ENCODE measurements at places on chromosomes 4 and X. TPM values are rescaled to one million over a fixed set of nuclear protein-coding genes. Genes with fewer than 3 reads are reported as not detected.

GRCh38 chr4:75673027-75673958 is at the start of gene G3BP2:
TSS of gene G3BP2 (minus strand) at chr4:75673411. CDS start at chr4:75662025, 11,386 bp downstream.
- DNase-seq, result peak; percentile 98

Gene S100G
- 1.6 TPM for total RNA-seq

- DNase-seq, result no peak
Observed at GRCh38 chr4:113776016-113776415, 14.5 kb upstream of the CAMK2D start.

Gene CDX4
- total RNA-seq, result not detected

GRCh38 chrX:34810364-34810763 is 132.2 kb upstream of the FAM47B start:
- no peak for DNase-seq

- no peak for DNase-seq
Observed at GRCh38 chr4:35526456-35526855, 717.9 kb downstream of the ARAP2 start.

Gene MAB21L2
- total RNA-seq, result not detected

DNA sequence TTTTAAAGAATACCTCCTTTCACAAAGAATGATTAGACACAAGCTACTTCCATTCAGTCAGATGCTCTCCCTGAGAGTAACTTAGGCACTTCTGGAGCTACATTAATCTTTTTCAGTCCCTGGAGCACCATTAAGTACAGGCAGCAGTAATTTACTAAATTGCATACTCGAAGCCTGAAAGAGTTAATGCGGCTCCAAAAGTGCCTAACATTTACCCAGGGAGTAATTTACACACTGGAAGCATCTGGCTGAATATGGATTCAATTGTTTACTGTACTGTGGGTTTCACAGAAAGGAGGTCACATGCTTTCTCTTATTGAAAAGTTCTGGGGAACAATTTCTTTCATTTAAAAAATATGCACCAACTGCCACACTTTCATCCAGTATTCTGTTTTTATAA is 260.8 kb upstream of the TENM3 start:
- DNase-seq, result no peak

- no peak for DNase-seq
Observed at GRCh38 chrX:806586-806985, 176.0 kb downstream of the SHOX start.

GRCh38 chr4:185464183-185464582 is 7.3 kb downstream of the CCDC110 start:
- DNase-seq, result no peak

DNA sequence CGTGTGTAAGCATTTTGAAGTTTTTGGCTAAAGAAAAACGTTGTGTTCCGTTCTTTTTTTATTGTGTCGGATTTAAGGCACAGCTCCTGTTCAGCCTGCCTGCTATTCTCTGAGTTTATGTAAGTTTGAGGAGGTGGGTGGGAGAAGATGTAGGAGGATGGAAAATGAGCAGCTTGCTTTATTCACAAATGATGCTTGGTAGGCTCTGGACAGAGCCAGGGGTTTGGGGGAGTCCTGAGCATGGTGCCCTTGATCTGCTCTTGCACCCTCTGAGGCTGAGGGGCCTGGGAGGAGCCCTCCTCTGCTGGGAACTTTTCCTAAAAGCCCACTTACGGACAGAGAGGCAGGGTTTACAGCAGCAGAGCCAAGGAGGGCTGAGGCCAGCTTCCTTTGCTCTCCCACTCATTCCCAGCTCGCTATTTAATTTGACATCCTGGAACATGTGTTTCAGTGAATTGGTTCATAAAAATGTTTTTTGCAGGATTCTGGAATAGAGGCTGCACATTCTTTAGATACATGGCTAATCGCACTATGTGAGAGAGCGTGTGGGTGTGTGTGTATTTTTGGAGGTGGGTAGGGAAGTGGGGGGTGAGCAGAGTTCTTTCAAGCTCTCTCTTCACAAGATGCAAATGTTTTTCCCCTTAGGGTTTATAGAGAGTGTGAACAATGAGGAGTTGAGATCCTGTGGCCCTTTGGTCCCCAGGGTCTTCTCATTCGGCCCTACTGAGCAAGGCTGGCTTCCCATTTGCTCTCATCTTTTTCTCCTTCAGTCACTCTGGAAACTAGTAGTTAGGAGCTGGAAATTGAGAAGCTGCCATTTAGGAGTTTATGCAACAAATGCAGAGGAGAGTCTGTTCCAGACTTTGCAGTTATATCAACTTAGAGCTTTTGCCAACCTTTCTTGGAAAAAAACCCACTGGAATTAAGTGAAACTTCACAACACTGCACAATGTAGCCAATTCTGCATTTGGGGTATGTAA is 32.1 kb downstream of the TMEM131L start:
- no peak for DNase-seq

Gene SCD5
- 17.0 TPM for total RNA-seq

DNA sequence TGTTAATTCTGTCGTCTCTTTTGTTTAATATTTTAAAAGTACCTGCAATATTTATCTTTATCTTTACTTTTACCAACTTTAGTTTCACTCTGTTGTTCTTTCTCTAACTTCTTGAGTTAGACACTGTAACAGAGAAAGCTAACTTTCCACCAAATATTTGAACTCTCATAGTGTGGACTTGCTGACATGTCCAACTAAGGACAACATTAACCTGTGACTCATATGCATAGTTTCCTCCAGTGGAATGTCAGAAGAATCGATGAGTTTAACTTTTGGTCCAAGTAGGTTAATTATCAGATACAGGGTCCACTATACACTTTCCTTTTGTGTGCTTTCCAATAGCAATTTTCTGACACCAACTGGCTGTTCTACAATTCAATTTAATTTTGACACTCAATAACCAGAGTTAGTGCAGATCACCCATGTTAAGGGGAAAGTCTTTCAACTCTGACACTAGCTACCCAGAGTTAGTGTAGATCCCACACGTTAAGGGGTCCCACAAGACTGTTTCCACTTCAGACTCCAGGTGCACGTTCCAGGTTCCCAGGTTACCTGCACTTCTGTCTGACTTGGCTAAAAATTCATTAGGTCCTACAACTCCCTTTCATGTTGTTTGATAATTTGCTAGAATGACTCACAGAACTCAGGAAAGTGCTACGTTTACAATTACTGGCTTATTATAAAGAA is 559.0 kb upstream of the AMOT start:
- DNase-seq, result no peak

DNA sequence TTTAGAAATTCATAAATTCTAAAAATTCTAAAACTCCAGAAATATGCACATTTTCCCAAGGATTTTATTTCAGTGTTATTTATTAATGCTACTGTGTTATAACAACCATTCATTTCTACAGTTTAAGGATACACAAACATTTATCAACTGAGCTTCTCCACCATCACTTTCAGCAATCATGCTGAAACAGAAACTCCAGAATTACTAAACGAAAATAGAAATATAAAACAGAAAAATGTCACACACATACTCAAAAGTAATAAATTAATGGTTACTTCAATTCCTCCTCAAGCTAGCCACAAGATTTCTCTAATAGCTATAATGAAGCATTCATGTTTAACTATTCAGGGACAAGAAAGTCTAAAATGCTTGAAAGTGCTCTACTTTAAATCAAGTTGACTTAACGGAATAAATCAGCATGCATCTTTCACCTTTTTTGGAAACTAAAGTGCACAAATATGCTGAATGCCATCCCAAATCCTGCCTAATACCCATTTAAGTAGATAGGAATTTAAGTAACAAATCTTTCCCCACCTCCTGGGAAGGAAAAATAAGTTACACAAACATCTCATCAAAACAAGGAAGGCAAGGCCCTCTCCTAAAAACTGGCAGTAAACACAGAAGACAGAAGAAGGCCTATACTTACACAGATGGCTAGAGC is 563 bp downstream of the FAM13A start:
- DNase-seq, result no peak

DNA sequence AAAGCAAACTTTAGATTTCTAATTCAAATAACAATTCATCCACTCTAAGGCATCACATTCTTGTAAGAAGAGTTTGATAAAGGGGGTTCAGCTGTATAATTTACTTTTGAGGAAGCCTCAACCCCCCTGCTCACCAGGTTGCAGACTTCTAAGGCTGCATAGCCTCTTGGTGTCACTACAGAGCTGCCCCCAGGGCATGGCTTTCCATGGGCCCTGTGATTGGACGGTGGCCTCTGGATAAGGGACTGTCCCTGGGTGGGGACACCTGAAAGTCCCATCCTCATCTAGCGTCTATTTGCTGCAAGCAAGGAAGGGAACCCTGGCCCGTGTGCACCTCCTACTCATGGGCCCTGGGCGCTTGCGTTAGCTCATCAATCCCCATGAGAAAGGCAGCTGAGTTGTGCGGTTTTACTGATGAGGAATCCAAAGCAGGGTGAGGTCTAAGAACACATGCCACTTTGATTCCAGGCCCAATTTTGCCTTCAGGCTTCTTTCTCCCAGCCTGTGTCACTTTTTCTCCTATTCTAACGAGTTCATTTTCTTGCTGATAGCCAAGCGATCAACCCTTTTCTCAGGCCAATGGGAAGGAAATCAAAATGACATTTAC is 51.8 kb downstream of the SCML1 start:
- no peak for DNase-seq

- no peak for DNase-seq
Observed at GRCh38 chr4:813900-814299, 12.0 kb downstream of the CPLX1 start.

- no peak for DNase-seq
Observed at GRCh38 chr4:1004557-1005485, 6.6 kb upstream of the FGFRL1 start.

GRCh38 chrX:7233580-7234406 is 85.8 kb upstream of the PUDP start:
- no peak for DNase-seq

DNA sequence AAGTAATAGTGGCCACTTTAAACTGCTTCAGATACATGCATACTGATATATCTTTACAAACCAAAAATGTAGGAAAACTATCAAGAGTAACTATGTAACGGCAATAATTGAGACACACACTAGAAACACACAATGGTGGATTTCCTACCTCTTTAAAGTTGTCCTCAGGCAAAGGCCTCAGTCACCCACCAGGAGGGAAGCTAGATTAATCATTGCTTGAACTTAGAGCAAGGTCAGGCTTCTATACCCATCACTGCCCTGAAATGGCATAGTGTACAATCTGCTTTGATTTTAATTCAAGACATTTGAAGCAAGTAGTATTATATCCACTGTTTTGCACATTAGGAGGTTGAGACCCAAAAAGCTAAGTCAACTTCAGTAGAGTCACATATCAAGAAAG is 110.9 kb downstream of the AREG start:
- DNase-seq, result no peak

DNA sequence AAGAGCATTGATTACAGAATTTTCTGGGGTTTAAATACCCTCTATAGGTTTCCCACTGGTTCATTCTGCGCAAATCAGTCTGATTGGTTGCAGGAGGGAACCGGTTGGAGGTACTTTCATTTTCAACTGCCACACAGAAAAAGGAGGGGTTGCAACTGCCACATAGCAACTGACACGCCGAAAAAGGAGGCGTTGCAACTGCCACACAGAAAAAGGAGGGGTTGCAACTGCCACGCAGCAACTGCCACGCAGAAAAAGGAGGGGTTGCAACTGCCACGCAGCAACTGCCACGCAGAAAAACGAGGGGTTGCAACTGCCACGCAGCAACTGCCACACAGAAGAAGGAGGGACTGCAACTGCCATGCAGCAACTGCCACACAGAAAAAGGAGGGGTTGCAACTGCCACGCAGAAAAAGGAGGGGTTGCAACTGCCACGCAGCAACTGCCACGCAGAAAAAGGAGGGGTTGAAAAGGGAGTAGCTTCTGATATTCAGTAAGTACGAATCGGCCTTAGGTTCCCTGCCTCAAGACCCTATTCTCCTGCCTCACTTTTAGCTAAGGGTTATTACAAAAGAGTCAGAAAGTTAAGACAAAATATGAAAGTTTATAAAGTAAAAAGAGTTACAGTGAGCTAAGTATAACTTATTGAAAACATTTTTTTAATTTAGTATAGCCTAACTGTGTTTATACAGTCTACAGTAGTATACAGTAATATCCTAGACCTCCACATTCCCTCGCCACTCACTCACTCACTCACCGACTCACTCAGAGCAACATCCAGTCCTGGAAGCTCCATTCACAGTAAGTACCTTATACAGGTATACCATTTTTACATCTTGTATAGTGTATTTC is 431.8 kb downstream of the KCTD8 start:
- DNase-seq, result no peak

- DNase-seq, result no peak
Observed at GRCh38 chr4:46549125-46549524, 159.2 kb upstream of the GABRA2 start.

Gene CT47B1
- not detected for total RNA-seq

GRCh38 chr4:117664706-117665444 is 369.4 kb upstream of the NDST3 start:
- DNase-seq, result no peak

DNA sequence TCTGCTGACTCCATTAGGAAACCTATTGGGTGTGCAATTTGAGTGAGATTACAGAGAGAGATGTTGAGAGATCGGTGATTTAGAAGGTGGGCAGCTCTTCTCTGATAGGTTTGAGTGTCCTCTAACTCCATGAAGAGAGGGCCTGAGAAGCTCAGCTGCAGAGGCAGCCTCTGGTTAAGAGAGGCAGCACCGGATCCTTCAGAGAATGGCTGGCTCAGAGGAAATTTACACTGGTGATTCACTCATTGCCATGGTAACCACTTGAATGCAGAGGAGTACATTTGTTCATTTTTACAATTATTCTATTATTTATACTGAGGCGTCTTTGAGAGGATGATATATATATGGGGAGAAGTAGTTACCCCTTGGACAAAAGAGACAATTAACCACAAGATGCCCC is 171.7 kb downstream of the PDGFRA start:
- DNase-seq, result no peak

Gene BMX
- total RNA-seq, result 2.3 TPM

- no peak for DNase-seq
Observed at GRCh38 chrX:18099745-18100144, 120.9 kb downstream of the BEND2 start.

- no peak for DNase-seq
Observed at GRCh38 chr4:108224611-108225053, 55.9 kb upstream of the LEF1 start.

DNA sequence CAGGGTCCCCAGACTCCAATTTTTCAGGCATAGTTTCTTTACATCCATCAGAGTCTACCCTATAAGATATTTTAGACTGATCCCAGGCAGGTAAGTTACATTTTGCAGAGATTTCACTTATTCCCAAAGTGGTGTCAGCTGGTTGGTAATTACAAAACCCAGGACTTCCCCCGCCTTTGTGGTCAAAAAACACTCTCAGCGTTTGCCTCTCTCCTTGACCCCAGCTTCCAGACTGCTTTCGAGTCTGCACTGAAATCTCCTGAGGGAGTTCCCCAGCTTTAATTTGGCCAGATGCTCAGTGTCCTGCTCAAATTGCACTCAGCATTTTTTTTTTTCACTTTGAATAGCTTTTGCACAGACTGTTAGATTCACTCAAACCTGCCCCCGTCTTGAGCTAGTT is 11.2 kb upstream of the AMOT start:
- DNase-seq, result no peak

DNA sequence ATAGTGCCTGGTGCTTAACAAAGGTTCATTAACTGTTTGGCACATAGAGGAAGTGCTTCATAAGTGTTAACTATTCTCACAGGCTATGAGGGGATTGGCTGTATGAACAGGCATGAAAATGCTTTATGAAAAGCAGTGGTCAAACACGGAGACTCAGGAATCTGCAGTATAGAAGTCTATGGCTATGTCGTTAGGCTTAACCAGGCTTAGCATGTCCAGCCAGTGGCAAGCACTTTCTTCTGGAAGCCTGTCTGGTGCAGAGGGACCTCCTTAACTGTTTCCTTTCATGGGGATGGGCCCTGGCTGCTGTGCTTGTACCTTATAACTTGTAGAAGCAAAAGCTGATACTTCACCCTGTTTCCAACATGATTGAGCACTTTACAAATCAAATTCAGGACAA is 78.4 kb downstream of the PPEF2 start:
- DNase-seq, result no peak

Data from breast epithelium (tissue), 4 donors.